Stomach (tissue), 19 donors: ENCODE measurements at places on chromosomes 7 and 10. TPM values are rescaled to one million over a fixed set of nuclear protein-coding genes. Genes with fewer than 3 reads are reported as not detected.

The ERV3-1 gene
- 20.0 TPM for total RNA-seq

The DNAJC1 gene
- 16.3 TPM for total RNA-seq

The CLRN3 gene
- total RNA-seq: not detected

The ASIC3 gene
- total RNA-seq: 0.29 TPM

The CTAGE4 gene
- total RNA-seq: 27.4 TPM

The CRPPA gene
- total RNA-seq: 0.29 TPM

The KAZALD1 gene
- 8.4 TPM for total RNA-seq

The STEAP2 gene
- 7.8 TPM for total RNA-seq

The CALML5 gene
- not detected for total RNA-seq

The AGR3 gene
- total RNA-seq: not detected

The SAMD9 gene
- 0.58 TPM for total RNA-seq

The ARL5B gene
- total RNA-seq: 3.8 TPM

The UTF1 gene
- not detected for total RNA-seq

The GRID1 gene
- total RNA-seq: not detected

The GJD4 gene
- not detected for total RNA-seq

The TLX1 gene
- not detected for total RNA-seq

The DDIT4 gene
- total RNA-seq: 89.9 TPM

The EBF3 gene
- 0.58 TPM for total RNA-seq

The PVRIG gene
- 1.2 TPM for total RNA-seq

The NRBF2 gene
- total RNA-seq: 23.1 TPM

The FOXI2 gene
- not detected for total RNA-seq

The SVIL gene
- total RNA-seq: 300 TPM

The ENKUR gene
- 4.9 TPM for total RNA-seq

The RGS10 gene
- total RNA-seq: 177 TPM

The PSMG3 gene
- total RNA-seq: not detected
